ENCODE measurements at places on chromosomes 7 and 10.

DNA sequence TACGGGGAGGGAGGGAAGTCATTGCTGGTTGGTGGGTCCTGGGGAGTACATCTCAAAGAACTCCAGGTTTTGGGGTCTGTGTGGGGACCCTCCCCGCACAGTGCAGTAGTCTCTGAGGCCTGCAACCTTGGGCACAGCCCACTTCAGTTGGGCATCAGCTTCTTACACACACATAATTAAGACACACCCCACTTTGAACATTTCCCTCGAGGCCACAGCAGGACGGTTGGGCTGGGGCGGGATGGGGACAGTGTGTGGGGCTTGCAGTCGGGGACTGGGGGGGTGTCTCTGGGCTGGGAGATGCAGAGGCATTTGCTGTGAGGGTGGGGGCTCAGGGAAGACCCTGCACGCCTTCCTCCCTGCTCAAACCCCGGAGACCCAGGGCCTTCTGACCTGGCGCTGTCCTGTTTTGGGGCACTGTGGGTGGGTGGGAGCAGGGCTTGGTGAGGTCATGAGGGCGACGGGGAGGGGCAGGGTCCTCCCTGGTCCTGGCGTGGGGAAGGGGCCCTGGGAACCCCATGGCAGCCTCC lies 1.3 kb downstream of the LFNG start:
- DNase-seq: no peak

DNA sequence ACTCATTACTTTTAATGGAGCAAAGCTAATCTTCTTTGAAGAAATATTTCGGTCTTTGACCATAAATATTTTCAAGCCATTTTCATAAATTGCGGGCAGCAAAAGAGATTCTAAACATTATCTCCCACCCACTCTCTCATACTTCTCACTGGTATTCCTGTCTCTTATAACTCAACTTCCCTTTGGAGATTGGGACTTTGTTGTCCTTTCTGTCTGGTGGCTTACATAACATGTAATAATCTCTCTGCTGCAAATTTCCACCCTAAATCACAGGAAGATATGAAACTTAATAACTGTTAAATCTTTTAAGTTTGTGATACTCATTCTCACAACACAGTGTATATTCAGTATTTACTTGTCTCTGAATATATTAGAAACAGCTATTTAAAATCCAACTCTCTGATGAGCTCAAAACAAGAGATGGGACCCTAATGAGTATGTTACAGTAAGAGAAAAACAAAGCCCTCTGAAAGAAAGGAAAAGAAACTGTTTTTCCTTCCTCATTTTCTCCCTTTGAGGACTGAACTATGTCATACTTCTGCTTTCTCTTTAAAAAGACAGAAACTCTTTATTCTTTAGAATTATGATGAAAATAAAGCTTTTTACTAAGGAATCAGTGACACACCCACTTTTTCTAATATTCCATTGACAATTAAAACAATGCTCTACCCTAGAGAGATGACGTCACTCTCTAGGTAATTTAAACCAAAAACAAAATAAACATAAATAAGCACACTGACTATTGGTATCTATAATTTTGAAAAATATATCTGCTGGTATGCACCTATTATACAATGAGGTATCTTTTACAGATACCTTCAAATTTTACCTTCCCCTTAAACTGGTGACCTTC lies 14.7 kb downstream of the CALCR start:
- DNase-seq: no peak

- DNase-seq: no peak
Observed at GRCh38 chr7:152568972-152569371, 107.0 kb downstream of the XRCC2 start.

DNA sequence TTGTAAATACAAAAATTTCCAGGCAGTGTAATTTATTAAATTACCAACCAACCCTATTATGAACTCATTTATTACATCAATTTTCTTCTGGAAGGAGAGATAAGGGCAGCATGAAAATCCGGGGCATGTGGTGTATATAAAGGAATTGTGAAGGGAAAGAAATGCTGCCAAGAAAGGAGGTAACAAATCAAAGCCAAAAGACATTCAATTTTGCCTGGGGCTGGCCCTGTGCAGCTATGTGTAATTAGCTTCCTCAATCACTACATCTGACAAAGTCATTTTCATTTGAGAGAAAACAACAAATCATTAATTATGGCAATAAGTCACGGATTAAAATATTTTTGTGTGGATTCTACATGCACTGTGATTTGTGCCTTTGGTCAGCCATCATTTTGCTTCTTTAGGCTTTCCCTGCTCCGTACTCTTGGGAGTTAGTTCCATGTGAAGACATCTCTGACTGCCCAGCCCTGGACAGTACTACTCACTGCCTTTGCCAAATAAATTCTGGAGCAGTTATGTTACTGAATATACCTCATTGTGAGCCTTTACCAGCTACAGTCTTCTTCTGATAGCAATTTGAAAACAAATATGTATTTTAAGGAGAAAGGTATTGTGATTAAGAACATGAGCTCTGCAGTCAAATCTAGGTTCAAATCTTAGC lies 191.7 kb downstream of the RELN start:
- DNase-seq: no peak

GRCh38 chr10:16063350-16063749 lies 203.0 kb upstream of the MINDY3 start:
- DNase-seq: no peak

GRCh38 chr10:5617521-5617920 lies 48.9 kb downstream of the ASB13 start:
- DNase-seq: no peak

DNA sequence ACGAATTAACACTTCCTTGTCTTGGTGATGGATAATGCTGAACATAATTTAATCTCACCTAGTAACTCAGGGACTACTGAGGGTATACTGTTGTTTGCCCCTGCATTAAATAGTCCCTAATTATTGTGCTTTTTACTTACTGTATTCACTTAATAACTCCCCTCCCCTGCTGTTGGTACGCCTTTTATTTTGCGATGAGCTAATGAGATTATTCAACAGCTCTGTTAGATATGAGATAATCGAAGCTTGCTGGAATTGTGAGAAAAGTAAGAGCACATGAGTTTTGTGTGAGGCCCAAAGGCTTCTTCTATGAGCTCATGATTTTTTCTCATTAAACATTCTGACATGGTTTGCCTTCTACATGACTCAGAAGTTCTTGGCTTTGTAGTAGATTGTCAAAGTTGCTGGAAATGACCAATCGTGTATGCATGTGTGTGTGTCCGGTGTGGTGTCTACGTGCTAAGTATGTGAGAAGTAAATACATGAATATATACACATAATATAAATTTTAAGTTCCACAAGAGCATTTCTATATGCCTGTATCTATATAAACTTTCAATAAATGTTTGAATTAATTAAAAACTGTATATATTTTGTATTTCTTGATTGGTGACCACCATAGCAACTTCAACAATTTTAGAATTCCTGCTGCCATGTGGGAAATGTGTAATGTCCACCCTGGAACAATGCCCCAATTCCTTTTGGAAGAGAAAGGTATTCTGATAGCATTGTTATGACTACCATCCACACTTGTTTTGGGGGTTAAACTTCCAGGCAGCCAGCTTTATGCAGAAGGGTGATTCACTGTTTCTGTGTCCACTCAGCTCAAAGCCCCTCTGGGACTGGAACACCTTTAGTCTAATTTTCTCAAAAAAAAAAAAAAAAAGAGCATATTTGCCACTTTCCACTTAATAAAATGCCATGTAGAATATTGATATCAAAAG lies 106.2 kb downstream of the SAMD9 start:
- no peak for DNase-seq

DNA sequence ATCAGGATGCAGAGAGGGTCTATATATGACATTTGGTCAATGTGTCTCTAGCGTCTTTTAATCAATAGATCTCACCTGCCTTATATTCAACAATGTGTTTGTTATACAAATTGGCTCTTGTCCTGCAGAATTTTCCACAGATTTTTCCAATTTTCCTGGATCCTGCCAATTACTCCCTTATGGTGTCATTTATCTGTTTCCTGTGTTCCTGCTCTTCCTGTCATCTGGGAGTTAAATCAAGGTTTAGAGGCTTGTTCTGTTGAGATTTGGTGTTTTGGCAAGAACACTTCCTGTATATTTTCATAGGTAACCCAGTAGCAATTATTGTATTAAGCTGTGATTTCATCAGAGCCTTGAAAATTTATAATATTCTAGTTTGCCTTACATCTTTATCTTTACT lies 8.8 kb upstream of the C10orf71 start:
- DNase-seq: no peak
